ENCODE measurements at places on chromosomes 11 and 22.

GRCh38 chr11:17873586-17873985, 139.0 kb downstream of the KCNC1 start:
- no peak for DNase-seq

DNA sequence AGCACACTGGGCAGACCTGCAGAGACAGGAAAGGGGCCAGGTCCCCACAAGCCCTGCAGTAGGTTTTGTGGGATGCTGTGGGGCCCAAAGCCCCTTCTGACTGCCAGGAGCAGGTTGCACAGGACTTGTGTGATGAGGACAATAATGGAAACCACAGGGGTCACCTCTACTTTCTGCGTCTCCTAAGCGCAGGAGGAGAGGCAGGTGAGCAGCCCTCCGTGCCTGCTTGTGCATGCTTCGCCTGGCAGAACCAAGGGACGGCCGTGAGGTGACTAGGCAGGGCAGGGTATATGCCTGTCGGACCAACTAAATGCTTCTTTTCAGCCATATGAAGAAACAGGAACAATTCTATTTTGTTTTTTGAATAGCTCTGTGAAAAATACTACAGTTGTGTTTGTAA, 77.9 kb upstream of the PITPNB start:
- no peak for DNase-seq

DNA sequence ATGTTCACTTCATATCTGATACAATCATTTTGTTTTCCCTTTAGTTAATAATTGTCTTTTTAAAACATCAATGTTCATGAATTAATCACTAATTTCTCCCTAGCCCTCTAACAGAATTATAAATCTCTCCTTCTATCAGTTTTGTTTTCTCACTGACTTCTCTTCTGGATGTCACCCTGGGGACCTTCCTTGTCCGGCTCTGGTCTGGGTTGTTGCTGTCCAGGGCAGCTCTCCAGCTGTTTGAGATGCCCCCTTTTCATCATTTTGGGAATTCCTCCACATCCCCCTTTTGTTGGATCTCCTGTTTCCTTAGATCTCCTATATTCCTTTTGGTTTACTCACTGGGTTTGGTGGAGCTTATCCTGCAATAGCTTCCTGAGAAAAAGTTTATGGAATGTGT, 35.6 kb upstream of the PSMA1 start:
- no peak for DNase-seq

DNA sequence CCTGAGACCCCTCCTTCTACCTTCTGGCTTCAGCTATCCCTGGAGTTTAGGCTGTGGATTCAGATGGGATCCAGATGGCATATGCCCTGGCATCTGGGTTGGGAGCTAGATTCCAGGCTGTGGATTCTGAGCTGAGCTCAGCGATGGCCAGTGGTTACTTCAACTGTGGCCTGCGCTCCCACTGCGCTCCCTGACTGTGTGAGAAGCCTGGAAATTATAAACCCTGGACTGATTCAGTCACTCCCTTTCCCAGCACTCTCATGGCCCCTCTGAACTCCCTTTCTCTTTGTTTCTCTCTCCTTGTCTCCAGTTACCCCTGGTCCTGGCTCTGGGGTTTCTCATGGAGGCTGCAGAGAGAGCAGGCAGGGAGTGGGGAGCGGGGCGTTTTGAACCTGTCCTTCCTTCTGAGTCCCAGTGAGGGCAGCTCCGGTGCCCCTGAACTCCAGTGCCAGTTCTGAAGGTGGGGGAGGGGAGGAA, 4.8 kb downstream of the ARHGEF17 start:
- no peak for DNase-seq

DNA sequence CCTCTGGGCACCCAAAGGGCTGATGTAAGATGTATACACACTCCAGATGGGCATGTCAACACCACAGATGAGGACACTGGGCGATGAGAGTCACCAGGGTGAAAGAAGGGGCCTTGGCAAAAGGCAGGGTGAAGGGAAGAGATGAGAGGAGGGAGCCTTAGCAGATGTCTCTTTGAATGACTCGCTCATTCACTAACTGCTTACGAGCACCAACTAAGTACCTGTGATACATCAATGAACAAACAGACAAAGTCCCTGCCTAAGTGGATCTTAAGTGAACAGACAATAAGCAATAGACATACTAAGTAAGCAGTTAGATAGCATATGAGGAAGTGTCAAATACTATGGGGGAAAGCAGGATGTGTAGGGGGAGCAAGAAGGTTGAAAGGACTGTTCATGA, 7.5 kb downstream of the ME3 start:
- DNase-seq, result no peak

GRCh38 chr11:12377824-12378593, 638 bp downstream of the PARVA start:
- no peak for DNase-seq

DNA sequence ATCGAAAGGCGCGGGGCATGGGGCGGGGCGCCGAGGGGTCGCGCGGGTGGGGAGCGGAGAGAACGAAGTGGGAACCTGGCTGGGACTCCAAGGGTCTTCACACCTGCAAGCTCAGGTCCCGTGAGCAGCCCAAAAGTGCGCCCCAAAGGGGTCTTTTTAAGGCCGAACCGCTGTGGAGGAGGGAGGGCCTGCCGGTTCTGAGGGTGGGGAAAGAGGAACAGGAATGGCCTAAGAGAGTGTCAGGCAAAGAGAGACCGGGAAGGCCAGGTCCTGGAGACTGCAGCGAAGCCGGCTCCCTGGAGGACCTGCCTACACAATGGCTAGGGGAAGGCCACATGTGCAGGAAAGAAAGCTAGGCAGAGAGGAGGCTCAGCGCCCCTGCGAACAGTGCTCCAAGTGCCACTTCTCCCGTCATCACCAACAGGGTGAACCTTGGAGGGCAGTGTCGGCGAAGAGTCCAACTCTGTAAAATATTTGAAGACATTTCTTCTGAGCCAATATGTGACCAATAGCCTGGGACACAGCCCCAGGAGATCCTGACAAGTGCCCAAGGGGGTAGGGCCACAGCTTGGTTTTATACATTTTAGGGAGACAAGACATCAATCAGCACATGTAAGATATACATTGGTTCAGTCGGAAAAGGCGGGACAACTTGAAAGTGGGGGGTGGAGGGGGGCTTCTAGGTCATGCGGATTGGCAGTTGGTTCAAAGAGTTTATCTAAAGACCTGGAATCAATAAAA, 710 bp upstream of the DGCR2 start:
- DNase-seq, result no peak

DNA sequence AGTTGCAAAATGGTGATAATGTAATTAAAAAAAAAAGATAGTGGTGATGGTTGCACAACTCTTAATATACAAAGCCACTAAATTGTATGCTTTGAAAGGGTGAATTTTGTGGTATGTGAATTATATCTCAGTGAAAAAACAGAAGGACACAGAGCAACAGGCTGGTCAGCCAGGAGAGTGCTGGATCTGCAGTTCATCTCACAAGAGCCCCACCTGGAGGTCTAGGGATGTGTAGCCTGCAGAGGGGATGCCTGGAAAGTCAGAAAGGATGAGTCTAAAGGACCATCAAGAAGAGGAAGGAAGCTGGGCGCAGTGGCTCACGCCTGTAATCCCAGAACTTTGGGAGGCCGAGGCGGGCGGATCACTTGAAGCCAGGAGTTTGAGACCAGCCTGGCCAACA, 9.0 kb downstream of the POLR3H start:
- DNase-seq, result no peak

DNA sequence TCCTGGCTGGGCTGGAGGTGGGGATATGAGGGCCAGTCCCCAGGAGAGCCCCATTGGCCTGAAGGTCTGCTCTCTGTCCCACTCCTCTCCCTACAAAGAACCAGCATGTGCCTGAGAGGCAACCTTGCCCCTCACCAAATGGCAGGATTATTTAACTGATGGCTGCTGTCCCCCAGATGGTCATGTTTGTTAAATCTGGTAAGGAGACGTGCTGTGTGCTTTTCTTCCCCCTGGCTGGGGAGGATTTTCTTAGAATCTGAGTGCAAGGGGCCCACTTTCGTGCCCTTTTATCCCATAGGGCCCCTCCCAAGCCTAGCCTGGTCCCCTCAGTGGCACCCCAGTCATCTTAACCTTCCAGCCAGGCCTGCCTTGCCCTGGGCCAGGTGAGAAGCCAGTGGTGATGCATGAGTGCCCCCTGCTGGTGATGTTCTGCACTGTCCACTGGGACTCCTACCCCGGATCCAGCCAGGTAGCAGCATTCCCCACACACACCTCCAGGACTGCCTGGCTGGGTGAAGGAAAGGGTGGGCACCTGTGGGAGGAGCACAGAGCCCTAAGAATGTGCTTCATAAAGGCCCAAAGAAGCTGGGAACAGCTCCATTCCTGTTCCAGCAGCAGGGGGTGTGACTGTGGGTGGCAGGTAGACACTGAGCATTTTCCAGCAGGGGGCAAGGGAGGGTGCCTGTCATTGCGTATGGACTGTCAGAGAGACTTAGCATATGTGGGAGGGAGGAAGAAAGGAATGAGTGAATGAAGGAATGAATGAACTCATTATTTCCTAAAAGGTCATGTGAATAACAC, 28.9 kb downstream of the MFNG start:
- DNase-seq, result peak; percentile 91

GRCh38 chr11:131033151-131033651, 116.9 kb upstream of the SNX19 start:
- no peak for DNase-seq

GRCh38 chr22:47673557-47673956, 911.1 kb downstream of the TBC1D22A start:
- no peak for DNase-seq

DNA sequence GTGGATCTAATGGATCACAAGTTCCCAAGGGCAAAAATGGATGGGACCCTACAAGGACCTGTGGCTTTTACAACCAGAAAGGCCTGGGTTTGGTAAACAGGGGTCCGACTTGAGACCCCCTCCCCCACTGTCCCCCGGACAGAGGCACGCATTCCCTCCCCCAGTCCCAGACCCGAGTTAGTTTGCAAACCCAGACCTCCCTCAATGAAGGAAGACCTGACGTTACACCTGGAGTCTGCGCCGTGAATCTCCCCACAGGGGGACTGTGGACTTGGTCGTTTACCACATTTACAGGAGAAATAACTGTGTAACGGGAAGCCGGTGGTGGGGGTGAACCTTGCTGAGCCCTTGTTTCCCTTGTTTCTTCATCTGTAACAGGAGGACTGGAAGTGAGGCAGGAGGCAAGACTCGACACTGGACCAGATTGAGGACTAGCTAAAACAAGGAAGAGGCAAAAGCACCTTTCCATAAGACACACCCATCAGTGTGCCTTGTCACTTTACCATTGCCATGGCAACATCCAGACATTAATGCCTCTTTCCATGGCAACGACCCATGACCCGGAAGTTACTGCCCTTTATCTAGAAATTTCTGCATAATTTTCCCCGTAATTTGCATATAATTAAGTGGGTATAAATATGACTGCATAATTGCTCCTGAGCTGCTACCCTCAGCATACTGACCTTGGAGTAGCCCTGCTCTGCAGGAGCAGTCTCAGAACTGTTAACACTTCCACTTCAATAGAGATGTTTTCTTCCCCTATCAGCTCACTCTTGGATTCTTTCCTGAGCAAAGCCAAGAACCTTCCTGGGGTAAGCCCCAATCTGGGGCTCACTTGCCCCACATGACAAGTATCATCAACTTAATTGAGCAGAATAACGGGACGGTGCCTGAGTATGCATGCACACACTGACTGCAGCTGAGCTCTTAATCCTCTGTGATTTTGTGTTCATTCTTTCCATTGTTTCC, 25.4 kb downstream of the PDGFB start:
- DNase-seq, result no peak

DNA sequence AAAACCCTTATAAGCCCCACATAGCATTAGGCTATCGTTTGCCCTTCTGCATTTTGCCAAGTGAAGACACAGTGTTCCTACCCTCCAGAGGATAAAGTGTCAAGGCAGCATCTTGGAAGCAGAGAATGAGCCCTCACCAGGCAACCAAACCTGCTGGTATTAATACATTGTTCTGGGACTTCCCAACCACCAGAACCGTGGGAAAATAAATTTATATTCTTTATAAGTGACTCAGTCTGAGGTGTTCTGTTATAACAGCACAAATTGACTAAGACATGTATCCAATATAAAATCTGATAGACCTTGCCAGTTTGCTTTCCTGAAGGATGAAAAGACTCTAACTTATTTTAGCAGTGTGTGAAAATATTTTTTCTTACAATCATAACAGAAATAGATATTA, 792.5 kb upstream of the LRRC4C start:
- no peak for DNase-seq

GRCh38 chr11:86346513-86346912, 28.2 kb upstream of the CCDC81 start:
- DNase-seq, result no peak

GRCh38 chr22:37207981-37208380, 4.3 kb downstream of the SSTR3 start:
- peak; percentile 47 for DNase-seq

DNA sequence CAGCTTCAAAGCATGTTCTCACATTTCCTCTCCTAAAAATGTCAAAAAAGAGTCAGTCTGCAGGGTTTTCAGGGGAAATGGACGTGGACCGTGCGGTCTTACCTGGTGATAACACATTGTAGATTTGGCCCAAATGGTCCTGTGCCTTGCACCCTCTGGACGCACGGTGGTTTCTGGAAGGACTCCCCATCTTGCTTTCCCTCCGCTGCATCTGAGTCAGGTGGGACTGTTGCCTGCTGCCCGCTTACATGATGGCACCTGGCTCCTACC, 1290.1 kb downstream of the TBC1D22A start:
- no peak for DNase-seq

- peak; percentile 46 for DNase-seq
These were observed 821 bp downstream of the CELF1 start for GRCh38 chr11:47552056-47552565.

DNA sequence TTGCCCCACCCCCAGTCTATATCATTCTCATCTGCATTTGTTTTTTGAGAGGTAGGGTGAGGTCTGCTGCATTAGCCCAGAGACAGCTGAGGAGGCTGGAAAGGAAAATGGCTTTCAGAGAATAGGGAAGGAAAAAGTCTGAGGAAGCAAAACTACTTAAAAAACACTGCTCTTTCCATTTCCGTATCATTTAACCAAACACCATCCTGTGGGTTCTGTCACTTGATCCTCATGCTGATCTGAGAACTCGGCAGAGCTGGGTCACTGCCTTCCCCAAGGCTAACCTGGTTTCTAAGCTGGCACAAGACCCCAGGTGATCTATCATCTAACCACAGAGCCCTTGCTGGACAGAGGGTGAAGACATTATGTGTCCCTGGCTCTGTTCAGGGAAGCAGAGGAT, 1.2 kb downstream of the FOLR2 start:
- DNase-seq, result no peak

- no peak for DNase-seq
These were observed 24.5 kb upstream of the SERPIND1 start for GRCh38 chr22:20749453-20749852.

GRCh38 chr11:5691964-5692361, 2.4 kb downstream of the TRIM22 start:
- DNase-seq, result no peak

GRCh38 chr11:76795936-76796441, 12.8 kb downstream of the TSKU start:
- DNase-seq, result no peak

DNA sequence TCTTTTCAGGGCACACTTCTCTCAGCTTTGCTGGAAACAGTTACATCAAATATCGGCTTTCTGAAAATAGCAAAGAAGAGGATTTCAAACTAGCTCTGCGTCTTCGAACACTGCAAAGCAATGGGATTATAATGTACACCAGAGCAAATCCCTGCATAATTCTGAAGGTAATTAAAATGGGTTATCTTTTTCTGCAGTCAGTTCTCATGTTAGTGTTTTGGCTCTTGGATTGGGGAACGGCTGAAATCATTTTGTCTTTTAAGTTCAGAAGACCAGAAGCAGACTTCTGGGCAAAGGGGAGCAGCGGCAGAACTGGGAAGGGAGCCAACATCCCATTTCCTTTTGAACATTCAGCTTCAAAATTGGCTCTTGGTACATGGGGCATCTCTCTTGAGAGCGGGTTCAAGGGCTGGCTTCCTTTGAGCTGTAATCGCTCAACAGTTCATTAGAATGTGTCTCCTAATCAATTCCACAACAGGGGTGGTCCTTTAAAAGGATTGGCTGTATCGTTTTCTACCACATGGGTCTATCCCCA, 110.2 kb upstream of the MTNR1B start:
- DNase-seq, result no peak

Measured in activated CD8-positive, alpha-beta T cell treated with anti-CD3 and anti-CD28 coated beads for 36 hours (primary cell).